Fibroblast of skin of abdomen (primary cell): ENCODE measurements at places on chromosomes 4 and X.

DNA sequence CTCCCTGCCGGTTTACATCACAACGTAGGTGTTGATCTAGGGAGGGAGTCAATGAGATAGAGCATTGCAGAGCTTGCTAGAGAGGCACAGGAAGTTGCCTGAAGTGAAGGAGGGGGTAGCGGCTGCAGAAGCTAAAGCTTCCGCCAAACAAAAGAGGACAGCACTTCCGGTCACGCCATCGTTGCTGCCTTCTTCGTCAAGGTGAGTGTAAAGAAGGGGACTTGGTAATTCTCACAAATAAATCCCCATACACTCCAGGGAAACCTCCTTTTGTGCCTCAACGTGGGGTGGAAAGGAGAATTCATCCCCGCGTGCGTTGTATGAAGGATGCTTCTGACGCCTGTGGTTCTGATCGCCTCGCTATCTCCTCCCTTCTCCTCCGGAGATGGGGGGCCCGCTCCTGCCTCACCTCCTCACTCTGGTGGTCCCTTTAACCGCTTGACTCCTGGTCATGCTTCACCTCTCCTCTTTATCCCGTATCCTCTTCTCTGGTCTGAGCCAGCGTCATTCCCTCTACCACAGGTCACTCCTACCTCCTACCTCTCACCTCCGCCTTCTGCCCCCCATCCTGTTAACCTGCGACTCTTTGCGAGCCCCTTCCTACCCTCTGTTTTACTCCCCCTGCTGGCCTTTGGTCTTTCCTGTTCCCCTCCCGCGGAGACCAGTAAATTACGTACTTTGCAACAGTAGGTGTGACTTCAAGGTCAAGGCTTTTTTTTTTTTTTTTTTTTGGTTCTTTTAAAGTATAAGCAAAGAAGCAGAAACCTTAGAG lies 59.9 kb downstream of the GSPT2 start:
- DNase-seq: peak; percentile 66

- no peak for DNase-seq
These were observed 58.3 kb downstream of the TMEM144 start for GRCh38 chr4:158268553-158268952.

- DNase-seq: no peak
These were observed 84.3 kb downstream of the NBDY start for GRCh38 chrX:56813318-56813837.

- no peak for DNase-seq
These were observed 109.5 kb downstream of the PRR32 start for GRCh38 chrX:126929071-126929470.

DNA sequence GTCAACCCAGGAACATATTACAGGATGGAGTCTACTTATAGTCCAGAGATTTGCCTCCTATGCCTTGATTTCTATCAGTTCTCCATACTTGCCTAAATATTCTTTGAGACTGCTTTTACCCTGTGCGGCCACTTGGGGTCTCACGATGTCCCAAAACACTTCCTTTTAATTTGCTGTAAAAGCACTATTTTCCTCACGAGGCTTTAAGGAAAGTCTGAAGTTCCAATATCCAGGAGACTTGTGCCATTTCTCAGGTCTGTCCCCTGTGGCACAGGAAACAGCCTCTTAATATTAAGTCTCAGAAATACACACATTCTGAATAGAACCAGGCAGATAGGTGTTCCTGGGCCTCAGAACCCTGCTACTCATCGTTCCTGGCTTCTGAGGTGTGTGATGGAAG lies 142.9 kb downstream of the TMEM164 start:
- peak; percentile 14 for DNase-seq

DNA sequence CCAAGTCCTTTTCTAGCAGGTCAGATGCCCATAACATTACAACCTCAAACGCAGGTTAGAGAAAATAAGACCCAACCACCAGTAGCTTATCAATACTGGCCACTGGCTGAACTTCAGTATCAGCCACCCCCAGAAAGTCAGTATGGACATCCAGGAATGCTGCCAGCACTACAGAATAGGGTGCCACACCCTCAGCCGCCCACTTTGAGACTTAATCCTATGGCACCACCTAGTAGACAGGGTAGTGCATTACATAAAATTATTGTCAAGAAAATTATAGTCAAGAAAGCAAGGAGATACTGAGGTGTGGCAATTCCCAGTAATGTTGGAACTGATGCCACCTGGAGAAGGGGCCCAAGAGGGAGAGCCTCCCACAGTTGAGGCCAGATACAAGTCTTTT lies 19.9 kb upstream of the TRIM61 start:
- no peak for DNase-seq

DNA sequence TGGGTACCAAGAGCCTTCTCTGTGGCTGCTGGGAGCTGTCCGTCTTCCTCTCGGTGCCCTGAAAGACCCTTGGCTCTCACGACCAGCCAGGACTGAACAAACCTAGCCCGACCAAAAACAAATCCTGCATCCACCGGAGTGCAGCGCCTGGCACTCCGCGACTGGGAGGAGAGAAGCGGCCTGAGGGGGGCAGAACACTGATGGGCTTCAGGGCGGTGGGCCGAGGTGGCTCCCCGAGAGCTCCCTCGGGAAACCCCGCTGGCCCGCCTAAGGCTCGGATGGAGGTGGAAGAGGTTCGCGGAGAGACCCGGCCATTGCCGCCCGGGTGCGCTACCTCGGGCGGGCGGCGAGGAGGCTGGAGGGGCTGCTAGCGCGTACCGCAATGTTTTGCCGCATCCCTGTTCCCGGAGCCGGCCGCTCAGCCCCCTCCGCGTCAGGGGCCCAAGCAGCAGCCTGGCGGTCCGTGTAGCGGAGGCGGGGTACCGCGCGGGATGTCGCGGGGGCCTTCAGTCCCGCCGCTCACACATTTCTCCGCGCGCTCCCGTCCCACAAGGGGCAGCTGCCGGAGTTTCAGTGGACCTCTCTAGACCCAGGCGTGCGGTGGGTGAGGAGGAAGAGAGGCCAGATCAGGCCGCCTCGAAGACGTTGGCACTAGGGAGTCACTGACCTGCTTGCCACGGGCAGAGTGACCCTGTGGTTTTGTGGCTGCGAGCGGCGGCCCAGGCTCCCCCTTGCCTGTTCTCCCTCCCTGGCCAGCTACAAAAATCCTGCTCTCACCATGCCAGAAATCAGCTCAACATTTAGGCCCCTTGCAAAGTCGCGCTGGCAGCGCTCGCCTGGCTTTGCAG lies 2.2 kb downstream of the SLITRK4 start:
- DNase-seq: no peak

- no peak for DNase-seq
These were observed 21.8 kb upstream of the NAP1L5 start for GRCh38 chr4:88719381-88719780.
